ENCODE measurements at places on chromosomes 5 and 9.

- no peak for DNase-seq
These were observed 24.5 kb downstream of the CAVIN4 start for GRCh38 chr9:100602342-100602801.

- no peak for DNase-seq
These were observed 18.4 kb upstream of the DDX41 start for GRCh38 chr5:177535125-177535524.

- no peak for DNase-seq
These were observed 62.2 kb downstream of the RASEF start for GRCh38 chr9:83000765-83001164.

DNA sequence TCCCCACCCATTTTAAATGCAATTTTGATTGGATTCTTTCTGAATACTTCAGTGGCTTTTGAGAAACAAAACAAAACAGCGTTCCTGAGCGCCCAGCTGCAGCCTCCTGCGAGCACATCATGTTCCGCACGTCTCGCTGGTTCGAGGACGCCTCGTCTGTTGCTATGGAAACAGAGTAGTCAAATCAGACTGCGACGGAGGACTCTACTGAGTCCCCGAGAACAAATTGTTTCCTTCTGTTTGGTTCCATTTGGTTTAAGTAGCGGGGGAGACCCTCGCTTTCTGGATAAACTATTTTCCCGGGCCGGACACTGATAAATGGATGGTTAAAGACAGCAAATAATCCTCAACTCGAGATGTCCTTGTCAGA, 69.0 kb downstream of the SLC28A3 start:
- peak; percentile 25 for DNase-seq

DNA sequence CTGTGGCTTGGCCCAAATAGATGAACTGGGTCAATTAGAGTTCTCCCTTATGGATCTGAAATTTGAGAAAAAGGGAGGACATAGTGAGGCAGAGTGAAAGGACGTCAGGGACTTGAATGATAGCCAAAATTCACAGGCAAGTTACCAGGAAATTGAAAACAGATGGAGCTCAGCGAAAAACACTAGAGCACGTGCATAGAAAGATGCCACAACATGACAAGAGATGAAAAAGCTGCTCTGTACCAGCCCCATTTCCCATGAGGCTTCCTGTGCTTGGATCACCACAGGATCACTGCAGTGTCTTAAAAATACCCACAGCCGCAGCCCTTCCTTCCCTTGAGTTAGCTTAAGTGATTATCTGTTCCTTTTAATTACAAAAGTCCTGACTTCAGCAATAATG, 39.0 kb upstream of the HOMER1 start:
- DNase-seq: no peak

DNA sequence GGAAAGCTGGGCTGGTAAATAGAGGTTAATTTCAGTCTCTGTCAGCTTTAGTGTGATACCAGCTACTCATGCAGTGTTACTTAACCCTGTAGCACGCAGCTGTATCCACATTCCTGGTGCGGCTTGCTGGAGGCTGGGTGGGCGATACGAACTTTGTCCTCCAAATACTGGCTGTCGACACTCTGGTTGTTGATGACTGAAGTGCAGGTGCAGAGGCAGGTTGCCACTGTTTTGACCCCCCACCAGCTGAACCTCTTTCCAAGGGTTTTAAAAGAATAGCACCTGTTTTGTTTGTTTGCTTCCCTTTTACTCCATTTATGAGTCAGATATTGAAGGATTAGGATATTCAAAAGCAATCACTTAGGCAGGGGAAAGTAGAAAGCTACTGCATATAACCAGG, 4.4 kb upstream of the RABGAP1 start:
- DNase-seq: no peak

DNA sequence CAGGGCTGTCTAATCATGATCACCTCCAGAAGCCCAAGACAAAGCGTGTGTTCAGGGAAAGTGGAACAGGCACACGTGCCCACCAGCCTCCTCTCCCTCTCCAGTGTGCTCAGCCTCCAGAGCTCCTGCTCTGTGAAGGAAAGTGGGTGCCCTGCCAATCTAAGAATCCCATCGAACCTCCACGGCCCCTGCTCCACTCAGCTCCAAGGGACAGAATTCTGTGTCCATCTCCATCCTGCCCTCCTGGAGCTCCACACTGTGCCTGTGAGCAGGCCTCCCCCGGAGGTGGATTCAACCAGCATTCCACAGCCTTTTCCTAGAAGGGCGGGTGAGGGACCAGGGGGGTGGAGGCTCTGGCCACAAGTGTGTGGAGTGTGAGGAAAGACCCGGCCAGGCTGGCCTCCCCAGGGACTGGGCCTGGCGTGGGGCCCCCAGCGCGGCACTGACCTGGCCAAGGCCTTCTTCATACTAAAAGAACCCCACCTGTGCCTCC, 6.0 kb downstream of the EEIG1 start:
- DNase-seq: no peak

- DNase-seq: no peak
These were observed 3.1 kb upstream of the ENTPD8 start for GRCh38 chr9:137444106-137444790.

DNA sequence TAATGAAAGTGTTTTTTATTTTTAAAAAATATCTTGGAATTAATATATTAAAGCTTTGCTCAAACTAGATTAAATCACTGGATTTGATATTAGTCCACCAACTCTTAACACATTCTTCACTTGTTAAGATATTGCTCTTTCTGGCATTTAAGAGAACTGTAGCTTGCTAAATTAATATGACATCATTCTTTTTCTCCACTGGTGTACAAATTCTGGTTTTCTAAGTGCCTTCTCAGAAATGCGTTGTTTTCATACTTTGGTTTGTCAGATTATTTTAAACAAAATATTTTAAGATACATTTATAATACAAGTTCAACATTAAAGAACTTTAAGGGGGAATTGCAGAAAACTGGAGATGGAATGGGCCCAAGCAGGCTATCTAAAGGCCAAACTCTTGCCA, 87.6 kb upstream of the IFNE start:
- no peak for DNase-seq

DNA sequence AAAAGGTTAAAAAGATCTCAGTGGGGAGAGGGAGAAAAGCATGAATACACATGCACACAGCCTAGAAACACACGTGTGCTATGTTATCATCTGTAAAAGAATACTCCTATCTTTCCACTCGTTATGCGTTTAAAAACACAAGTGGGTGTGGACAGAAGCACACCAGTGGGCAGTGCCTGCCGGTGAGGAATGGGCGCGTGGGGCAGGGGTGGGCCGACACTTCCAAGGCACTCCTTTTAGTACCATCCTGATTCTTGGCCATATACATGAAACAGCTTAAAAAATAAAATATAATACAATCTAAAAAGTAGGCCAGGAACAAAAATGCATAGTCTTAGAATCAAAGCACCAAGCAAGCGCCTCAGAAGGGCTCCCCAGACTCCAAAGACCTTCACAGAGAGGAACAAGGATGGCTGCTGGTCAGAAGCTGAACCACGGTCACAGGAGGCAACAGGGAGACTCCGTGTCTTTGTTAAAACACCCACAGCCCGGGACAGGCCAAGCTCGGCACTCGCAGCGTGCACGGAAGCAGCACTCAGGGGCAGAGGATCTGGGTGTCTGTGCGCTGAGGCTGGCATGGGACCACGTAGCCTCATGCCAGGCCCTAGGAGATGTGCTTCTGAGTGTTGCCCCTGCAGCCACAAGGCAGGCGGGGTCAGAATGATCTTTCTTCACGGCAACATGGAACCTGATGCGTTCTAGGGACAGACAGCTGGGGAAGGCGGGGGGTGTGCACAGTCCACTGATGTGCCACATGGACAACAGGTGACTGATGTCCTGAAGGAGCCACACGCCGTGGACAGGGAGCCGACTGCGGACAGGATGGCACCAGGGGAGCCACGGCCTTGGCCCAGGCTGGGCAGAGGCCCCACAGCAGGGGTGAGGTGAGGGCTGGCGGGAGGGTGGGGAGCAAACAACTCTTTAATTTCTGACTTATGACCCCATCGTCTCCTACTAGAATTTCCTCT, 15.9 kb downstream of the BRD9 start:
- no peak for DNase-seq

GRCh38 chr9:38414040-38414723, 10.1 kb downstream of the IGFBPL1 start:
- no peak for DNase-seq

DNA sequence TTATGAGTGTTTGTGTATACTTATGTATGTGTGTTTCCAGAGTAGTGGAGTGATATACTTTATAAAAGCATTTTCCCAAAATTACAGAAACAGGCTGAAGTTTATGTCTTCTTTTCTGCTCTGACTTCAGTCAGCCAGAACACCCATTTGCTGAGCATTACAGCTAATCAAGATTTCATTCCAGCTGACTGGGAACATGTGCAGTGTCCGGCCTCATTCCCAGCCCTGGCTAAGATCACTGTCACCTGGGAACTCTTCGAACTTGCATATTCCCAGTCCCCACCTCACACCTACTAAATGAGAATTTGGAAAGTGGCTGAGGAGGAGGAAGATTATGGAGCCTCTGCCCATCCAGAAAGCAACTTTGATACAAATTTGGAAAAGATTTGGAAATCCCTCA, 90.8 kb upstream of the PRRC1 start:
- no peak for DNase-seq

- no peak for DNase-seq
These were observed 34.4 kb downstream of the SMC5 start for GRCh38 chr9:70293214-70293613.

- no peak for DNase-seq
These were observed 13.8 kb upstream of the FGF18 start for GRCh38 chr5:171405615-171406014.

GRCh38 chr5:28253431-28253830, 1215.0 kb upstream of the CDH9 start:
- DNase-seq: no peak

DNA sequence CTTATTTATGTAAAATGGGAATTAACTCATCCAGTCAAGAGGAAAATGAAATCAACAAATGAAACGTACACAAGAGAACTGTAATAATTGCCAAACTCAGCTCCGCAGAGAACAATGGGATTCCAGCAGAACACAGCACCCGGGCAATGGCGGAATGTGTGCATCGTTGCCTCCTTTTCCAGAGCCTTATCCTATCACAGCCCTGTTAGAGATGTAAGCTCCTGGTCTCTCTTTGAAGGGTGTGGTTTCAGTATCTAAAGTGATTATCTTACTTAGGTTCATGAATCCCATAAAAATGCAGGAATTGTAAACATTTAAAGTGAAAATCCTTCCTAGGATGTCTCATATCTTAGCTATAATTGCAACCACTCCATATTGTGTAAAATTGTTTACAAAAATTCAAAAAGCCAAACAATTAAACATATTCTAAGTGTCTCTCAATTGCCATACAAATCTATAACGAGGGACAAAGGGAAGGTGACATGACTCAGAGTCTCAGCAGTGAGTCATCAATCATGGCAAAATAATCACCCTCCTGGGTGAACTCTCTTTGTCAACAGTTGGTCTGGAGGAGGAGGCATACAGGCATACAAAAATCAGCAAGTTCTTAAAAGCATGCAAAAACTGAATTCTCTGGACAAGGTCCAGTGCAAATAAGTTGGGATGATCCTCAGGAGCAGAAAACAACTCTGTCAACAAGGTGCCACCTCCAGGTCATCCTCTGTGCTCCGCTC, 22.6 kb downstream of the SEMA5A start:
- DNase-seq: no peak

- no peak for DNase-seq
These were observed 90.6 kb downstream of the PTCD2 start for GRCh38 chr5:72410688-72411295.

DNA sequence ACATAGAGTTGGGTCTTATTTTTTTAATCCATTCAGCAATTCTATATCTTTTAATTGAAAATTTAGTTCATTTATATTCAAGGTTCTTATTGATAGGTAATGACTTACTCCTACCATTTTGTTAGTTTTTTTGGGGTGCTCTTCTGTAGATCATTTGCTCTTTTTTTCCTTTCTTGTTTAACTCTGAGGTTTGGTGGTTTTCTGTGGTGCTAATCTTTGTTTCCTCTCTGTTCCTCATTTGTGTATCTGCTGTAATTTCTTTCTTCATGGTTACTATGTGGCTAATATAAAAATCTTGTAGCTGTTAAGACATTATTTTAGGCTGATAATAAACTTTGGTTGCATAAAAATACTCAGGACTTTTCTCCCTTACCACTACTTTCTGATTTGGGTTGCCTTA, 181.6 kb upstream of the DMRTA1 start:
- DNase-seq: no peak

GRCh38 chr5:174998131-174998730, 273.8 kb downstream of the MSX2 start:
- DNase-seq: no peak

GRCh38 chr5:99033014-99033900, 104.5 kb upstream of the CHD1 start:
- no peak for DNase-seq

GRCh38 chr9:79273311-79273710, 298.5 kb upstream of the TLE4 start:
- no peak for DNase-seq

- no peak for DNase-seq
These were observed 71.1 kb downstream of the SNX24 start for GRCh38 chr5:122916490-122916889.

GRCh38 chr5:131005963-131006684, 158.9 kb downstream of the HINT1 start:
- no peak for DNase-seq

DNA sequence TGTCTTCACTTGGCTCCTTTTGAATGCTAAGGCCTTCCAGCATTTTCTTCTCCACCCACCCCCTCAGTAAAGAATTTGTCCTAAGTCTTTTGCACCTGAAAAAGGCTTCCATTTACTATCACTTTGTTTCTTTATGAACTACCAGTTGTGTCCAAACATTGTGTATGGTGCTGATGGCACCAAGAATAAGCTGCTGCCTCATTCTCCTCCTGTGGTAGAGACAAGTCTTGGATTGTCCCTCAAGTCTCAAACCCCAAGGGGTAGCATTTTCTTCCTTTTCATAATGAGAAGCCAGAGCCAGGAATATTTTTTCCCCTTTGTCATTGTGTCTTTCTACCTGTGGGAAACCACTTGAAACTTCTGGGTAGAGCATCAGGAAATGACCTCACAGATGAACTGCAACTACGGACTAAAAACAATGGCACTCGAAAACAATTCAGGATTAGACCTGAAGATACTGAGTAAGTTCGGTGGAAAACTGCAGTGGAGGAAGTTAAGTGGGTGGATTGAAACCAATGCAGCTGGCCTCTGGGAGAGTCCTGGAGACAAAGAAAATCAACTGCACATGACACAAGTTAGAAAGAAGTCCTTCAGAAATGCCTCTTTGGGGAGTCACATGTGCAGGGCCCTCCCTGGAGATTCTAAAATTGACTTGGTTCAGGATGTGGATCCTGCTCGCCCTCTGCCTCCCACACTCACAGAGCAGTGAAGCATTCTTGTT, 80.5 kb downstream of the SH3RF2 start:
- DNase-seq: no peak

- no peak for DNase-seq
These were observed 121.5 kb upstream of the RAI14 start for GRCh38 chr5:34534523-34535103.

DNA sequence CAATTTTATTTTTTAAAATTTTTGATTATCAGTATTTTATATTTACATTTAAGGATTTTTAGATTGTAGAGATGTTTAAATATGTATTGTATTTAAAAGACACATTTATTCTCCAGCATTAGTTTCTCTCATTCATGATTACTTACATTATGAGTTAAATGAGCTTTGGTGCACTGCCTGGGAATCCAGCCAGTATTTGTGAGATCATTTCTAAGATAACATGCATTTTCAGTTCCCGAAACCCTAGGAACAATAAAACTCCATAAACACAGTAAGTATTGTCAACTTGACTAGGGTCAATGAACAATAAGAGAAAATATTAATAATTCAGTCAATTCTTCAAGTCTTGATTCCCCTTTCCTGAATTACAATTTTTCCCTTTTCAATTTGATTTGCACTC, 403.3 kb downstream of the PLK2 start:
- DNase-seq: no peak

GRCh38 chr5:141477044-141477575, 1.3 kb downstream of the PCDHGC3 start:
- no peak for DNase-seq

Measured in stimulated activated CD4-positive, alpha-beta T cell treated with anti-CD3 and anti-CD28 coated beads, TNF-alpha, amount 100 ng/mL, for 48 hours (primary cell).